HS-5 (cell line): ENCODE measurements at places on chromosomes 3 and 15.
A peak's percentile ranks its signal among the peaks of the same experiment; 100 is the strongest.

DNA sequence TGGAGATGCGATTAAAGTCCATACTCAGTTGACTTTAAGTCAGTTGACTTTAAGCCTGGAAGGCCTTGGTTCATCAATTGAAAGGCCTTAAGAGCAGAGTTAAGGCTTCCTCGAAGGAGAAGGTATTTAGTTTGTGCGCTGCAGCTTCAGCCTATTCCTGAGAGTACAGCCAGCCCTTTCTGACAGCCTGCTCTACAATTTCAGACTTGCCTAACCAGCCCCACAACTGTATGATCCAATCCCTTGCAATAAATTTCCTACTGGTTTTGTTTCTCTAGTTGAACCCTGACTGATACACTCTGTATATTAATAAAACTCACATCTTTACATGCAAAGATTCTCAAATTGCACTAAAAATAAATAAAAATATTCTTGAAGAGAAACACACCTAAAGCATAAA, 66.1 kb upstream of the RORA start:
- DNase-seq = no peak

- DNase-seq = no peak
These were observed 5.5 kb downstream of the TMEM266 start for GRCh38 chr15:76065245-76065644.

DNA sequence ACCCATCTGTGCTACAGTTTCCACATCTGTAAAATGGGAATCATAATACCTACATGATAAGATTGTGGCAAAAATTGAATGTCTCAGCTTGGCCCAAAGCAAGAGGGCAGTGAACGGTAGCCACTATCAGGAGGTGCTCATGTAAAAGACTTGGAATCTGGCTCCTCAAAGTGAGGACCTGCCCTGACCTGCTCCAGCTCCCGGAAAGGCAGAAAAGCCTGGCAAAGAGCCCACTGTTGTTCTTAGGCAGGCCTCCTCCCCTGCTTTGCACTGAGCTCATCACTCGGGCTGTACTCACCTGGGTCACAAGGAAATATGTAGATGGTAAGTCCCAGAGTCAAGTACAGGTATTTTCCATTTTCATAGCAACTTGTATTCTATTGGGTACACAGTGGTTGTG, 250.7 kb upstream of the TBL1XR1 start:
- DNase-seq = no peak

GRCh38 chr15:58526647-58527192, 94.9 kb downstream of the LIPC start:
- no peak for DNase-seq

DNA sequence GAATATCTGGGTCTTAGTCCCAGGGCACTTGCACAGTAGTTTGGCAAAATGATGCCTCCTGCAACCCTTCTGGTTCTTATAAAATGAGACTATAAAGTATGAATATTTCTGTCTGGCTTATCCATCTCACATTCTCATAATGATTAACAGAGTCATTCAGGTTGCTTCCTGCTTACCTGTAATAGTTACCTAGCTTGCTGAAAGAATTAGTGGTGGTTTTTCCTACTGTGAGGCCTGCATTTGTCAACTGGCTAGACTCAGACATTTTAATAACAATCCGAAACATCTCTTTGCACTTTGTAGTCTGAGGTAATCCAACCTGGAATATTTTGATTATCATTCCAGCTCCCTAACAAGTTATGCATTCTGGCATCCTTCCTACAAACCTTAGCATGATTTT, 75.6 kb upstream of the POU1F1 start:
- DNase-seq = no peak

- DNase-seq = peak; percentile 99
These were observed 17.0 kb downstream of the TMEM62 start for GRCh38 chr15:43150191-43150929.

DNA sequence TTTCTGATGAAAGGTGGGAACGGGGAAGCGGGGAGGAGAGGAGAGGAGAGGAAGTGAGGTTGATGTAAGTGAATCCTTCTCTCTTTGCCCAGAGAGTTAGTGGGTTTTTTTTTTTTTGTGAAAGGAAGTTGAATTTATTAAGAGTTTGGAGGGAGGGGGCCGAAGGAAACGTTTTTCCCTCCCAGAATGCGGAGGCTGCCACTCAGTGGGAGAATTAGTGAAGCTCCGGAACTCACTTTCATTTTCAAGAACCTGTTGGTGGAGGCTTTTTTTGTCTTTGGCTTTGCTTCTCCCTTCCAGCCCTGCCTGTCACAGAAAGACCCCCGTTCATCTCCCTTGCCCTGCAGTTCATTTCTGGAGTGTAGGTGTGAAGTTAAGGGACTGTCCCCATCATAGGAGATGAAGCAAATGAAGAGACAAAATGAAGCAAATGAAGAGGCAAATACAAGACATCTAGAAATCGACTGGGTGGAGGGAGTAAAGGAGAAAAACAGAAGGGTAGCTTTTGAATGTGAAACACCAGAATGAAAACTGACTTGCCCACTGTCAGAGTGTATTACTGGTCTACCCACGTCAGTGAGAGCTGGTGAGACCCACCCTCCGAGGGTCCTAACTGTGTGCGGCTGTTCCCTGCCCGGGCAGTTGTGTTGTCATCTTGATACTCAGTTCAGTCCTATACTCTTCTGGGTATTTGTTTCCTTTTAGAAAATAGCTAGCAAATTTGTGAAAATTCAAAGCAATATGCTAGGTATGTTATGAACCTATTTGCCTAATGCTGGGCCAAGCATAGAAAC, 91.5 kb downstream of the ITPR1 start:
- DNase-seq = no peak

DNA sequence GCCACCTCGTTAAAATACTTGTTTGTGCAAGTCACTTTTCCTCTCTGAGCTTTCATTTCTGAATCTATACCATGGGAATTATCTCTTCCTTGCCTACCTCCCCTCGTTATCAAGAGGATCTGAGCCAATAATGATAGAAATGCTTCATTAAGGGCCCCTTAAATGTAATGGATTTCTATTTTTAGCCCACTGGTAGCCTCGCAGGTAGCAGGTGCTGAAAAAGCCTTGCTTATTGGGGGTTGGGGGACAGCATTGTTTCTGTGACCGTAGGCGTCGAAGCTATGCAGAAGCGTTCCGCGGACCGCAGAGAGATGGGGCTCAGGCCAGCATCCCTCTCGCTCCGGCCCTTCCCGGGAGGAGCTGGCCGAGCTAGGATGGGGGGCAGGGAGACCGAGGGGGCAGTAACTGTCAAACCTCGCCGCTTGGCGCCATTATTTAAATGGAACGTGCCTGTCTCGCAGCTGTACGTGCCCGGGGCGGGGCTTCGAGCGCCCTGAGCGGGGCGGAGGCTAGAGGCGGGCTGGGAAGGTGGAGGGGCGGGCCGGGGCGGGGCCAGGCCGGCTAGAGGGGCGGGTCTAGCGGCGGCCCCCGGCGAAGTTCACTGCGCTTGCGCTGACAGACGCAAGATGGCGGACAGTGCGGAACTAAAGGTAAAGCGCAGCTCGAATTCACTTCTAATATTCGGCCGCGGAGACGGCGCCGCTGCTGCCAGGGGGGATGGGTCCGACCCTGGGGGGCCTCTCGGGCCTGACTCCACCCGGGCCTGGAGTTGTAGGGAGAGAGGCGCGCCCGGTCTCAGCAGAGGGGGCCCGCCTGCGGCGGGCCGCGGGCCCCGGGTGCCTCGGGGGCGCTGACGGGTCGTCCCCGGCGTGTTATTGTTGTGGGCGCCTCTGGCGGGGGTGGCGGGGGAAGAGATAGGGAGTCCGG, at the start of gene PIAS1:
Gene PIAS1, plus strand, starts transcription at position 615 of the 927 bp plus-strand sequence. Its CDS starts 12 bp downstream, at position 627.
- peak; percentile 48 for DNase-seq

GRCh38 chr15:89628301-89628700, 27.0 kb downstream of the KIF7 start:
- no peak for DNase-seq

GRCh38 chr15:52567871-52568600, 794 bp downstream of the ARPP19 start:
- DNase-seq = no peak

GRCh38 chr3:80079886-80080285, 312.1 kb upstream of the ROBO1 start:
- no peak for DNase-seq

DNA sequence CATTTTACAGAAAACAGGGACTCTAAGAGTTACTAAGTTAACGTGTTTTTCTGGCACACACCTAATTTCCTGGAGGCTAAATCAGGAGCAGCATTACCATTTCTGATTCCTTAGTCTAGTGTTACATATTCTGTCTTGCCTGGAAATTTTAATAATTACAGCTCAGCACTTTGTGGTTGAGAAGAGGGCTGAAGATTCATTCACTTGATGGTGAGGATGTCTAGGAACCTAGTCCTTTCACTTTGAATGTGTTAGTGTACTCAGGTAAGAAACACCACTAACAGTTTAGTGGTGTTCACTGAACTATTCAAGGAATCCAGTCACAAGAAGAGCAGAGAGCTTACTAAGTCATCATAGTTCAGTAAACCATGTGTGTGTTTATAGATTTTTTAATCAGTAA, 102.8 kb downstream of the STT3B start:
- no peak for DNase-seq

DNA sequence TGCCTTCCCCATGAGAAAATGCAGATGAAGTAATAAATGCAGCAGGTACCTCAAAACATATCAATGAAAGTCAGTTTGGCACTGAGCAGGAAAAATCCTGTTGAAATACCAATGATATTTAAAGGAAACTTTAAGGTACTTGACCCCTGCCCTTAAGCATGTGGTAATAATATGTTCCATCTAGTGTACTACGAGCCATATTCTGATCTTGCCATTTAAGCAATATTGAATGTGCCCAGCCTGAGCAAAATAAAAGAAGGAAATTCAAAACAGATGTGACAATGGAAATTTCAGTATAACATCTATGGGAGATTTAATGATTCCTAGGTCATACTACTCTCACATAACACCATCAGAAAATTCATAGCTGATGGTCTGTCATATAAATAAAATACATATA, 191.8 kb upstream of the CGNL1 start:
- no peak for DNase-seq

DNA sequence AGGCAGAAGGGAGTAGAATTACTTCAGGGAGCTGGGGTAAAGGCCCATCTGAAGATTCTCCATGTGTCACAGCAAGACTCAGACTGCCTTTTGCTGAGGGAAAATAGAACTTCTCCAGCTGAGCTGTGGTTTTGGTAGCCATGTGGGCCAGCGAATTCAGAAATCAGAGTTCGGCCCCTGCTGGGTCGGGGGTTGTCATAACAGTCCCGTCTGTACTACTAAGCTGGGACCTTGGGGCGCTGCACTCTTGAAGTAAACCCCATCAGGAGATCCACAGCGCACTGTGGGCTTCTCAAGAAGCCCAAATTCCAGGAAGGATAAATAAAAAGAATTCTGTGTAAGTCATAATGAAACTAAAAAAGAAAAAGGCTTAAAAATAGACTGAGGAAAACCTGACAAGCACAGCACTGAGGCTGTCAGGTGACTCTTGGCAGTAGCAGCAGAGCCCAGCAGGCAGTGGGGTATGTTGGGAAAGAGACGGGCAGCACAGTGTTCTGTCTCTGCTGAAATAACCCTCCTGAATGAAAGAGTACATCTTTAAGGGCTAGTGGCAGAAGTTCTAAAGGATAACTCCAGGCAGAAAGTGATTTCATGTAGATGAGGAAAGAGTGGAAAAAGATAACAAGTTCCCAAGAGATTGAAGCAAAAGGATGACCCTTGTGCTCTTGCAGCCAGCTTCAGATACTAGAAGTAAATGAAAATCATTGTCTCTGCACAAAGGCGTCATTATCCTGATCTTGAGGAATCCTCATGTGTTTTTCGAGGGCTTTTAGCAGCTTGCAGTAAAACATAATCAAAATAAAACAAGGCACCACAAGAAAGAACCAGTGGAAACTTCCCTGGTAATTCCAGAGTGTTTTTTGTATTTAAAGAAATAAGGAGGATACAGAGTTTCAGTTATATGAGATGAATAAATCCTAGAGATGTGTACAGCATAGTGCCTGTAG, 74.5 kb downstream of the RAB7A start:
- DNase-seq = no peak

GRCh38 chr15:72786676-72787345, 3.3 kb upstream of the ADPGK start:
- DNase-seq = no peak

DNA sequence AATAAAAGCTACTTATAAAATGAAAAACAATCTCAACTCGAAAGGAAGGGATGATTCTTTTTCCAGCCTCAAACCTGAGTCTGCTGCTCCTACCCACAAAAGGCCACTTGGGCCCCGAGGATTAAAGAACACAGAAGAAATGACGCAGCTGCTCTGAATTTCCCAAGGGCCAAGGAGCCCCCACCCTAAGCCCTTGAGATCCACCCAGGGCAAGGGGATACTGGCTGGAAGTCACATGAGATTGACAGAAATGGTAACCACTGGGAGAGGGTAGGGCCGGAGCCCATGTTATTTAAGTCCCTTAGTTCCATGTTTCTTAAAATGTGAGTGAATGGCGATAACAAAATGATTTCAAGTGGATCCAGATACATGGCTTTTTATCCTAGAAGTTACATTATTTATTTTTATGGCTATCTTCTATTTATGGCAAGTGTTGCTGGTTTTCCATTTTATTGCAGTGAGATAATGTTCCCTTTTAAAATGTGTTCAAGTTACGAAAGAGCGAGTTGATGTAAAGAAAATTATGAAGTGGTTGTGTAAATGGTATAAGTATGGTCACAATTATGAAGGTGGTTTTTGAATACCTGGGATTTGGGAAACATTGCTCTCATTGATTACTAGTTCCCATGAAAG, 16.8 kb downstream of the IGDCC4 start:
- DNase-seq = no peak

GRCh38 chr3:148318240-148318639, 379.5 kb upstream of the AGTR1 start:
- no peak for DNase-seq

DNA sequence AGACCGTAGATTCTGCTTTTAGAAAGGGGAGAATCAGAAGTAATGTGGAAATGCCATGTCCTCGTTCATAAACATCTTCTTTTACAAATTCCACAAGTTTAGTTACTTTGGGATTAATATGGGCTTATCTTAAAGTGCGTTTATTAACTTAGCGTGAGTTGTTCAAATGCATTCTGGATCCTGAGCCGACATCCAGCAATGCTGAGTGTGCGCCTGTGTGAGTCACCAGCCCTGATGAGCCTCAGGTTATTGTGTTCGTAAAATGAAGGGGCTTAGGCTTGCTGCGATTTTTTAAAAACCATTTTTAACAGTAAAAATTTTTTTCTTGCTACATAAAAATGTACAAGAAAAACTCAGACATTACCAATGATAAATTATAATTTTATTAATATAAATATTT, 57.9 kb downstream of the TFRC start:
- no peak for DNase-seq

DNA sequence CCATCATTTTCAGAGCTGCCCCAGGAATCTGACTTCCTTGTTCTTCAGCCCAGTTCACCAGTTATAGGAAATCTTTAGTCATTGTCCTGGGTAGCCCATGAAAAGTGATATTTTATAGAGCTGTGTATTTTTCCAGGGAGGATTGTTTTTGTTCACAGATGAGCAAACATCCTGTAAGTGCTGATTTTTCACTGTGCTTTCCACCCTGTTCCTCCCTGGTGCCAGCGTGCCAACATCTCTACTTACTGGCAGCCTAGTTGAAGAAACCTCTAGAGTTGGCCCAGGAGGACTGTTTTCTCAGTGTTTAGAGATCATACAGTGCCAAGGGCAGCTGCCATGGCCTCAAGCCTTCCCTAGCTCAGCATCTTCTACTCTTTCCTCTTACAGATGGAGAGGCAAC, 41.3 kb downstream of the ST6GAL1 start:
- no peak for DNase-seq

GRCh38 chr15:98958076-98958475, 49.5 kb downstream of the PGPEP1L start:
- no peak for DNase-seq
